ENCODE measurements at places on chromosomes 2 and 18.

- DNase-seq = no peak
These were observed 28.8 kb upstream of the EFEMP1 start for GRCh38 chr2:55952415-55952814.

GRCh38 chr2:125341353-125341752 is 1314.6 kb upstream of the GYPC start:
- DNase-seq = no peak

DNA sequence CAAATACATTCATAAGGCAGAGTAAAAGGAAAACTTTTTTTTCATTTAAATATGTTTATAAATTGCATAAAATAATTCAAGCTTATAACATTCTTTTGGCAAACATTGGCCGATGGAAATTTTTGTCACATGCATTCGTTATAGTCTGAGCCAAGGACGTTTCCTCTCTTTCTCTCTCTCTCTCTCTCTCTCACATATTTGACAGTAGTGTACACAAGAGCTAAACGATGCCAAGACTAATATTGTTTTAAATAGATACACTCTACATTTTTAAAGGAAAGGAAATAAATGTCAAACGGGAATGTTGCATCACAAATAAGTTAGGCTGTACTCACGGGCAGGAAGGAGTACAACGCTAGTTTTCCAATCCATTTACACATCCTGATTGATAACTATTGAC is 251.1 kb upstream of the SMIM21 start:
- DNase-seq = peak; percentile 14

DNA sequence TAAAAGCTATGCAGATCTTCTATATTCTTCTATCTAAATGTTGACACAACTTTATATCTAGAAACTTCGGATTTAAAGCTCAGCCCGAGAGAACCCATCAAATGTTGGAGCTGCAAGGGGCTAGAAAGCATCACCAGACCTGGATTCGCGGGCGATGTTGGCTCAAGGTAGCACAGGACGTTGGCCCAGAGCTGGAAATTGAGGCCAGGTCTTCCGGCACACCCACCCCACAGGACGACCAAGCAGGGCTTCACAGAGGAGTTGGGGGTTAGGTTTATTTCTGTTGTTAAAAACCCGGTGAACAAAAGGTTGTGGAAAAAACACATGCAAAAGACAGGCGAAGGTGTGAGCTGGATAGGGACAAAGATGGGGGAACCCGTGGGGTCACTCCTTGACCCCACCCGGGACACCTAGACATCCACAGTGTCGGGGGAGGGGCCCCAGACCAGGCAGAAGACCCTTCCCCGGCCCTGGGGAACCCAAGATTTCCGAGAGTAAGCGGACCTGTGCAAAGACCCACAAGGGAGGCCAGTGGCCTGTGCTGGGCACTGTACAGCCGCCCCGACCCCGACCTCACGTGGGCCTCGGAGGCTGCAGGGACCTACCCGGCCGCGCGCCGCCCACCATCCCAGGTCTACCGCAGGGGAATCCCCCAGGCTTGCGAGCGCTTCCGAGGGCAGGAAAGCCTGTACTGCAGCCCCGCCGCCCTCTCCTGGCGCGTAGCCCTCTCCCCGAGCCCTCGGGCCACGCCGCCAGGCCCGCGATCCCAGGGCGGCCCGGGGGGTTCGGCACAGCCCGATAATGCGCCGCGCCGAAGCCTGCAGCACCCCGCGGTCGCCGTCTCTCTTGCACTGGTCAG is 1.8 kb upstream of the AGBL5 start:
- no peak for DNase-seq

GRCh38 chr2:28273751-28274150 is 118.9 kb upstream of the FOSL2 start:
- no peak for DNase-seq

- peak; percentile 60 for DNase-seq
These were observed 241.6 kb downstream of the PDE11A start for GRCh38 chr2:177830881-177831386.

GRCh38 chr2:209610631-209611030 is 161.0 kb upstream of the UNC80 start:
- DNase-seq = no peak

- DNase-seq = no peak
These were observed 6.3 kb upstream of the SFT2D3 start for GRCh38 chr2:127694986-127695385.

DNA sequence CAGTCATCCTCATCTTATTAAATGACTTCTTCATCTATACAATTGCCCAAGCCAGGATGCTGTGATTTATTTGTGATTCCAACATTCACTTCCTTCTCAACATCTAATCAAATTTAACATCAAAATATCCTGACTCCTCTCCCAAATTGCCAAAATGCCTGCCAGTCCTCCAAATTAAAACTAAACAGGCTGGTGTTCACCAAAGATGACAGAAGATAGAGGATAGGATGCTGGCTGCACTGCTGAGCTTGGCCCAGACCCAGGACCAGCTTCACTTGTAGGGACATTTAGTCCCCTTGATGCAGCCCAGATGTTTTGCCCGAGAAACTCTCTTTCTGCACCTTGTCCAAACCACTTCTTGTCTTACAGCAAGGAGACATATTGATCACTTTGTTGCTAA is 540.0 kb upstream of the CNTNAP5 start:
- no peak for DNase-seq

- no peak for DNase-seq
These were observed 650 bp downstream of the ORMDL1 start for GRCh38 chr2:189783451-189783926.

DNA sequence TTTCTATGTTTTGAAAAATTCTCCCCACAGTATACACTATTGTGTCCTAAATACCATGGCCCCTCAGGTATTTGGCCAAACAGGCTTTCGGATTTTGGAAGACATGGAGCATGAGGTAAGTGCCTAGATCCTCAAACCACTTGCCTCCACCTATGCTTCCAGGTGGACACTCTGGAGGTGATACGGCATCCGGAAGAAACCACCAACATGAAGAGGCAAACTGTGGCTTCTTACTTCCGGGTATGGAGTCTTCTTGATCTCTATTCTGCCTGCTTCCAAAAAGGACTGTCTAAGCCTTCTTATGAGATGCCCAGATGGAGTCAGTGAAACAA is 252.0 kb upstream of the SP5 start:
- DNase-seq = no peak

- DNase-seq = no peak
These were observed 8.6 kb upstream of the INPP5D start for GRCh38 chr2:233051241-233052149.

- peak; percentile 88 for DNase-seq
These were observed 47.4 kb upstream of the DNAJC10 start for GRCh38 chr2:182668671-182669070.

DNA sequence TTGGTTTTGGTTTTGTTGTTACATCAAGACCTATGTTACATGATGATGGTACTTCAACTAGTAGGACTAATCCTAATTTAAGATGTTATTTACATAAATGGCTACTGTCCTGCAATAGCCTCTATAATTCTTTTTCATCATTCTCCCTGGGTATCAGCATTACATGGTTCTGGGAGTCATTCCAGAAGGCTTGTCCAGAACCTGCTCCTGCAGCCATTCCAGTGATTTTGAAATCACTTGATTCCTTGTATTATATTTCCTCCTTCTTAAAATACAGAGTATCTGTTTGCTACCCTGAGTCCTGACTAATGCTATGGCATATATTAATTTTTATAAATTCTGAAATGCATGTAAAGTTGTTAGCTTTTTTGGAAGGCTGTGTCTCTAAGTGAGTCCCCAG is 400.5 kb upstream of the MEIS1 start:
- DNase-seq = no peak

GRCh38 chr2:39584283-39584965 is 81.3 kb upstream of the TMEM178A start:
- DNase-seq = no peak

- DNase-seq = peak; percentile 66
These were observed 35.5 kb upstream of the KIDINS220 start for GRCh38 chr2:8872821-8873432.

DNA sequence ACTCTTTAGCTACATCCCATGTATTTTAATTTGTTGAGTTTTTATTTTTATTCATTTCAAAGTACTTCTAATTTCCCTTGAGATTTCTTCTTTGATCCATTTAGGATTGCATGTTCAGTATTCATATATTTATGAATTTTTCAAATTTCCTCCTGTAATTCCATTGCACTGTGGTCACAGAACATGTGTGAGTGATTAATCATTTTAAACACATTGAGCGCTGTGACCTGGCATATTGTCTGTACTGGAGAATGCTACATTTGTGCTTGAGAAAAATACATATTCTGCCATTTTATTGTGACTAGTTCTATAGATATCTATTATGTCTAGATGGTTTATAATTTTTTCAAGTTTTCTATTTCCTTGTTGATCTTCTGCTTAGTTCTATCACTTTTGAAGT is 353.7 kb downstream of the RAD51AP2 start:
- no peak for DNase-seq

DNA sequence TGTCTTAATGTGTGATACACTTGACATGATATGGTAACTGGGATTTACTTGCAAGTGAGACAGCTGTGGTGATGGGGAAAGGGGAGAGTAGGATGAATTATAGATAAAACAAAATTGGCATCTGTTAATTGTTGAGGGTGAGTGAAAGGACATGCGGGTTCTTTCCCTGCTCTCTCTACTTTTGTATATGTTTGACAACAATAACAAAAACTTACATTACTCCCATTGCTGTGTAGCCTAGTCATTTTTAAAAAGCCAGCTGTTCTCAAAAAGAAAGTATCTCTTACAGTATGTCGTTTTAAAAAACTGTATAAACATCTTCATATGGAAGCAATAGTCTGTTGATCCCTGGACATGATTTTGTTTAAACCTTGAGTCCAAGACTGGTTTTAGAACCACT is 117.6 kb downstream of the MYO1B start:
- DNase-seq = no peak

- no peak for DNase-seq
These were observed 124.4 kb upstream of the TRIB2 start for GRCh38 chr2:12592296-12592695.

GRCh38 chr18:76528477-76529432 is 33.7 kb upstream of the ZNF516 start:
- peak; percentile 40 for DNase-seq

DNA sequence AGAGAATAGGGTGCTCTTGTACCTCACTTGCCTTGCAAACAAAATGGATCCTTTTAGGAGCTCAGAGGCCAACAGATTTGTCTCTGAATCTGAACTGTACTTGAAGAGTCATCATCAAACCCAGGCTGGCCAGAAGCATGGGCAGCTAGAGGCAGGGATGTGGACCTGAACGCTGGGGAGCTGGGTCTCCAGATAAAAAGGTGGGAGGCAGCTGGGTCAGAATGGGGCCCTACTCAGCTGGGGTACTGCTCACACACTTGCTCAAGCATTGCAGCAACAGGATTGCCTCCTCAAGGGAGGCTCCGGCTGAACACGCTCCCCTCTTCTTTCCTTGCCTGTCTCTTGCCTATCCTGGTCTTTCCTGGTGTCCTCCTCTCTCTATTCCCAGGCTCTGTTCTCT is 57.3 kb upstream of the SIX3 start:
- DNase-seq = no peak

DNA sequence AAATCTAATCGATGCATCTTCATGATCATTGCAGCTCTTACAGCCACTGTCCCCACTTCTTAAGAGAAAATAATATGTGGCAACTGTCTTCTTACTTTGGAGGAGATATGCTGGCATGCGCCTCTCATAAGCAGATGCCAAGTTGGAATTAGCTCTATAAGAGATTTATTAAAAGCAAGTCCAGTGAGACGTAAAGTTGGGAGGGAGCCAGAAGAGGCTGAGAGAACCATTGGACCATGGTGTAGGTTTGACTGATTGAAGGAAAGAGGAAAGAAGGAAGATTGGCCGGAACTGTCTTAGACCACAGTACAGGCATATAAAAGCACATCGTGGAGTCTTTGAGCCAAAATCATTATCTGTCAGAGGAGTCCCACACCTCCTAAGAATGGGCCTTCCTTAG is 265.7 kb upstream of the ZC3H15 start:
- DNase-seq = no peak

- no peak for DNase-seq
These were observed 612.1 kb downstream of the KCNJ3 start for GRCh38 chr2:155310589-155310988.

GRCh38 chr18:69032009-69032408 is 234.1 kb downstream of the CCDC102B start:
- no peak for DNase-seq

DNA sequence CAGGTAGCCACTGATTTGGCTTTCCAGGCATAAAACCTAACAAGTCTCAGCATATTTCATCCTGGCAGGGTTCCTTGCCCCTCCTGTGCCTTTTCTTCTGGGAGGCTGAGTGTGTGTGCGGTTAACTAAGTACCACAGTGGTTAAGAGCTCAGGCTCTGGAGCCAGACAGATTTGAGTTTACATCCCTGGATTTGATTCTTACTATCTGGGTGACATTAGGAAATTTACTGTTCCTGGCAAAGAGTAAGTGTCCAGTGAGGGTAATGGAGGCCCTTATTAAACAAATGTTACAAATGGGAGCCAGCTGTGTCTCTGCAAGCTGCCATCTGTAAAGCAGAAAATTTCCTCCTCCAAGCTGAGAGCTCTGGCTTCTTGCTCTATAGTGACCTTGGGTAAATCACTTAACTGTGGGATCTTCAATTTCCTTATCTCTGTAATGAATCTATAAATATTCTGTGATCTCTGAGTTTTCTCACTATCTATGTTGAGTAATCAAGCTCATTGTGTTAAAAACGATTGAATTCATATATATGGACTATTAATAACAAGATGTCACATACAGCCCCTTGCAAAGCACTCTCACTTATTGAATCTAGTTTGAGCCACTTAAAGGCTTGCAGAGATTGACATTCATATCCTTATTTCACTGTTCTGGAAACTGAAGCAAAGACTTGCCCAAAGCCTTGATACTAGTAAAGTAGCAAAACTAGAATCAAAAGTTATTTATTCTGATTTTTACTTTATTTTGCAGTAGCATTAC is 6.5 kb upstream of the COBLL1 start:
- DNase-seq = no peak

DNA sequence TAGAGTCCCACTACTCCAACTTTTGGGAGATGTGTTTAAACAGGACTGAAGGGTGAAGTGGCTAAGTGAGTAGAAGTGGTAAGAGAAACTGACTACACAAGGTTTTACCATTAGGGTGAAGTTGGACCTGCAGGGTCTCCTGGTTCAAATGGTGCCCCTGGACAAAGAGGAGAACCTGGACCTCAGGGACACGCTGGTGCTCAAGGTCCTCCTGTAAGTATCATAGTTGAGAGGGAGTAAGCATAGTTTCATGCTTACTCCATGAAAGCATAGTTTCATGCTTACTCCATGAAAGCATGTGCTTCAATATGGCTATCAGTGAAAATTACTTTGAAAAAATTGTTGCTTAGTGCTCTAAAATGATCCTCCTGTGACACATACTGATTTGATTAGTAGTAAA is 19.1 kb downstream of the COL3A1 start:
- no peak for DNase-seq

DNA sequence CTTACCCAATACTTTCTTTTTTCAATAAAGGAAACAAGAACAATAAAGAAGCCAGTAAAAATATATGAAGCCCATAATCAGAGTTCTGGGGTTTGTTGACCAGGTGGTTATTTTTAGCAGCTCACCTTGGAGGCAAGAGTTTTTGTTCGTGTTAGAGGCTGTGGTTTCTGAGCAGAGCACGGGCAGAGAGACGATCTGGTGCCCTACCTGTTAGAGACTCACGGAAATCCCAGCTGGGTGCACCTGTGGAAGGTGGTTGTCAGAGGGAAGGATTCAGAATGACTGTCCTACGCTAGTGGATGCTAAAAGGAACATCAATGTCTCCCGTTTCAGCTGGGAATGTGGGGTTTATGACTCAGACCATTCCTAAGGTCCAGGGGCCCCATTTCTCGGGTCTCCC is 87.6 kb downstream of the NRP2 start:
- peak; percentile 76 for DNase-seq
